ENCODE measurements at places on chromosomes 7 and 10. TPM values are rescaled to one million over a fixed set of nuclear protein-coding genes. Genes with fewer than 3 reads are reported as not detected.

Gene BICC1
- 123 TPM for total RNA-seq

Gene TSPAN15
- 0.27 TPM for total RNA-seq

Gene ADCY1
- total RNA-seq = 0.72 TPM

Gene ATXN7L1
- total RNA-seq = 13.8 TPM

DNA sequence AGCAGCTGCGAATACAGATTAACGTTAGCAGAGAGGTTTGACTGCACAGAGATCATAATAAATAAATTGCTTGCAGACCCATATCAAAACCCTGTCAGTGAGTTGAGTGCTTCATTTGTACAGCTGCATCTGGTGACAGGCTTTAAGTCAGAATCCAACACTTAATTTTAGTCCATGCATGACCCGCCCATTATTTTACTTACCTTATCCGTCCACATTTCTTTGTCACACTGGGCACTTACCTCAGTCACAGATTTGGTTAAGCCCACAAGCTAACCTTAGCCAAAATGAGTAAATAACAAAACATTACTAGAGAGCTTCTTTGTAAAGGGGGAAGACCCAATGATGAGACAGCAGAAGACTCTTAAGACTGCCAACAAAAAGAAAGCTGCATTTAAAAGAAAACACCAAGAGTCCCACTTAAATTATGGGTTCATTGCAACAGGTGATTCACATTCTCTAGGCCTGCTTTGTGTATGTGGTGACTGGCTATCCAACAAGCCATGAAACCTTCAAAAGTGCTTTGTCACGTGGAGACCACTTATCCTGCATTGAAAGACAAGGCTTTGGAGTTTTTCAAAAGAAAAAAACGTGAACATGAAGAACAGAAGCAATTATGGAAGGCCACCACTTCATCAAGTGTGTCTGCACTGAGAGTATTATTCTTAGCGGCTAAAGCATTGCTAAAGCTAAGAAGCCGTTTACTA lies 32.2 kb downstream of the PHTF2 start:
- DNase-seq = no peak

- DNase-seq = no peak
These were observed 5.5 kb upstream of the PLAU start for GRCh38 chr10:73905256-73906020.

DNA sequence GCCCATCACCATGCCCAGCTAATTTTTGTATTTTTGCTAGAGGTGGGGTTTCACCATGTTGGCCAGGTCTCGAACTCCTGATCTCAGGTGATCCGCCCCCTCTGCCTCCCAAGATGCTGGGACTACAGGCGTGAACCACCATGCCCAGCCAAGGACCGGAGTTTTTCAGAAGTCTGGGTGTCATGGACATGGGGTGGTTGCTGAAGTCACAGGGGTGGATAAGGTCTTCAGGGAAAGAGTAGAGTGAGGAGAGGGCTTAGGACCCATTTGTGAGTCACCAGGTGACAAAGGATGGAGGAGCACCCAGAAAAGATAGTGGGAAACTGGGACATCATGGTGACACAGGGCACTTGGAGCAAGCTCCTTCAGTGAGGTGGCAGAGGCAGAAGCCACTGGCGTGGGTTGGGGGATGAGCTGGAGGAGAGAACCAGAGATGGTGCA lies 2.8 kb upstream of the GPRIN2 start:
- no peak for DNase-seq

- peak; percentile 16 for DNase-seq
These were observed 36.3 kb downstream of the POT1 start for GRCh38 chr7:124893140-124893827.

- no peak for DNase-seq
These were observed 8.8 kb downstream of the PARP12 start for GRCh38 chr7:140053812-140054539.

- DNase-seq = no peak
These were observed 24.6 kb downstream of the NACAD start for GRCh38 chr7:45064047-45064725.

DNA sequence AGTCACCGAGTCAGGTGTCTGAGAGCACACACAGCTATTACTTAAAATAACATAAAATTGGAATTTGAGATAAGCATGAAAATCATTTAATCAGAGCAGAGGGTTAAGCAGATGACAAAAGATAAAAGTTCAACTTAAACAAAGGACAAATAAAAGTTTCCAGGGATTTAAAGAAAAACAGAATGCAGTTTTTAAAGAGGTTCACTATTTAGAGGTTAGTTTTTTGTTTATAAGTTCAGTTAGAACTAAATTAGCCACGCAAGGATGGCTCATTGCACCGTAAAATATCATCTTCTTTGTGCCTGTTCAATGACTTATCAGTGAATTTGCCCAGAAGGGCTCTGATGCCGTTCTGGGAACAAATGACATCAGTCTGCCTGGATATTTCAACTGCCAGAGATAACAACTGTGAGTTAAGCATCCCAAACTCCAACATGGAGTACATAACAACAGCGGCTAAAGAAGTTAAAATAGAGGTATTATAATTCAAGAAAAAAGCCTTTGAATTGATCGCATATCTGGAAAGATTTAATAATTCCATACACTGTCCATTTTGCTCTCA lies 107.8 kb downstream of the ANK3 start:
- DNase-seq = no peak

DNA sequence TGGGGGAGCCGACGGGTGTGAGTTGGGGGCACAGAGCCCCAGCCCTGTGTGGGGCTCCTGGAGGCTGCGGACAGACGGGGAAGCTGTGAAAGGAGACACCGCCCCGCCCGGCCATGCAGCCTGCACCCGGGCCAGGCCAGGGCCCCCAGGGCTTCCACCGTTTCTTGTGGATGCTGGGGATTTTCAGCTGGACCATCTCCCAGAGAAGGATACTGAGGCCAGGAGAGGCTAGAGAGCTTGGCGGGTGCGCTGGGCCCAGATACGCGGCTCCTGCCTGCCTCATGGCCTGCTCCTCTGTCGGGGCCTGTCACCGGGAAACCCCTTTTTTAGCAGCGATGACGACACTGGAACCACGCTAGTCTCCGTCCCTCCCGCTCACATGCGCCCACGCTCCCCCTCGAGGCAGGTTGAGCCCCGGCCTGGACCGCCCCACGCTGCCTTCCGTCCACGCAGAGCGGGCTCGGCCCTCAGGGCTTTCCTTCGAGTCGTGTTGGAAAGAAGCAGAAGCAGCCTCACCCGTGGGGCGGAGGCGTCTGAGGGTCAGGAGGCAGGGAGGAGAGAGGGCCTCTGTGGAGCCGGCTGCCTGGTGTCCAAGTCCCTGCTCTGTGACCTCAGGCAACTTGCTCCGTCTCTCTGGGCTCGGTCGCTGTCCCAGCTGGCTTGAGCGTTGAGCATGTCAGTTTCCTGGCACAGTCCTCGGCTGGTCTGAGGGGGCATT lies 11.7 kb downstream of the TMEM184A start:
- DNase-seq = peak; percentile 25

DNA sequence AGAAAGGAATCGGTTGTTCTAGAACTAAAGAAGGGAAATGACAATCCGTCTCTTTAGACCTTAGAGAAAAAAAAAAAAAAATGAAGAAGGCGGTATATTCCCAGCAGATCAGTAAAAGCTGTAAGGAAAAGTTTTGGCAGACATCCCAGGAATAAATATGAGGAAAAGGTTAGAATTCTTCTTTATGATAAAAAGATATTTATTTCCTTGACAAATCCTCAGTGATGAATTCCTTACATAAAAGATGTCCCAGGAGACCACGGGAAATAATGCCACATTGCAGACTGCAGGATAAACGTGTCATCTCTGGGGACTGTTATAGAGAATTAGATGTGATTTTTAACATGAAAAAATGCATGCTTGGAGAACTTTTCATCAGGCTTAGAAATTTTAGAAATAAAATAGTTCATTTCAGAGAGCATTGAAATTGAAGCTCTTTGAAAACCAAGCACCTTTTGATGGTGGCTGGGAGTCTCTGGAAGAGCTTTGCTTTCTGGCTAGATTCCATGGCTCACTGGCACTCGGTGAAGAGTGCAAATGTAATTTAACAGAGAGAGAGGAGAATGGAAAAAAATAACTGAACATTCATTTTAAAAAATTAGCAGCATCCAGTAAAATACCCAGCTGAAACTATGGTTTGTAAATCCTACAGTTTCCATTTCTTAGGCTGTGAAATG lies 98.2 kb downstream of the PRPF18 start:
- peak; percentile 86 for DNase-seq

- no peak for DNase-seq
These were observed 86.6 kb upstream of the KCTD7 start for GRCh38 chr7:66542049-66542448.

DNA sequence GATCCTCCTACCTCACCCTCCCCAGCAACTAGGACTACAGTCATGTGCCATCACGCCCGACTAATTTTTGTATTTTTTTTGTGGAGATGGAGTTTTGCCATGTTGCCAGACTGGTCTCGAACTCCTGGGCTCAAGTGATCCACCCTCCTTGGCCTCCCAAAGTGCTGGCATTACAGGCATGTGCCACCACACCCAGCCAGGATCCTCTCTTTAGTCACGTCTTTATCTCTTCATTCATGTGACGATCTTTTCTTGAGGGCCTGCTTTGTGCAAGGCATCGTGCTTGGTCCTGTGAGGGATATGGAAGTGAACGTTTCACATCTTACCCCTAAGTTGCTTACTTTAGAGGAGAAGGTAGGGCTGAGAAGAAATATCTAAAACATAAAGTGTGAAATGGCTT lies 21.6 kb downstream of the WBP1L start:
- no peak for DNase-seq

DNA sequence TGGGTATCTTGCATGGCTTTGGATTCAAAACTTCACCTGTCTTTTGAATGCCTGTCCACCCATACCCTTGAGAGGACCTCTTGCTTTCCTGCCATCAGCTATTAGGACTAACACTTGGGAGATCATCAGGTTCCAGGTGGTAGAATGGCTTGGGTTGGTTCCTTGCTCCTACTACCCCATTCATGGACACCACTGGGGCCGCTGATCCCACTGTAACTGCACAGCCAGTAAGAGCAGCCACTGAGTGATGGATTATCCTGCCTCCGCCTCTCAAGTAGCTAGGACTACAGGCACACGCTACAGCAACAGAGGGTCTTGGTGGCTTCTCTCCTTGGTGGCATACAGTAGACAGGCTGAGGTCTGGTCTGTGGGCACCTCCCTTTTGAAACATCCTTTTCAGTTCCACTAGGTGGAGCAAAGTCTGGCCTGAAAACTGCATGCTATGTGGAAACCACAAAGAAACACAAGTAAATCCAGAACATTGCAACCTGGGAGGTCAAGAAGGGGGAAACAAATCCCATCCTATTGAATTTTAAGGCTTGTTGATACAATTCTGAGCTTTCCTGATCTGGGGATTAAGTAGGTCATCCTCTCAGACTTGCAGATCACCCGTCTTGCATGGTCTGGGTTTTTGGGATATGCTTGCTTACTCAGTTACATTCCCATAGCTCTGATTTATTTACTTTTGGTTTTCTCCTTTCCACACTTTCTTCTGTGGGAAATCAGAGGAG lies 9.4 kb downstream of the WBP1L start:
- DNase-seq = peak; percentile 90

GRCh38 chr10:71528371-71529206 lies 131.9 kb downstream of the CDH23 start:
- DNase-seq = no peak

GRCh38 chr10:24793648-24794379 lies 70.1 kb upstream of the ARHGAP21 start:
- DNase-seq = peak; percentile 17

Data from fibroblast of the aortic adventitia (primary cell).